A673 (cell line): ENCODE measurements at places on chromosomes 5 and 9. TPM values are rescaled to one million over a fixed set of nuclear protein-coding genes. Genes with fewer than 3 reads are reported as not detected.

GRCh38 chr9:37290366-37290939 lies 132.0 kb upstream of the GRHPR start:
- H3K4me1 ChIP-seq, result peaks cover 54% of the 10 kb centered on the region
- H3K27ac ChIP-seq, result peak overlapping the region; percentile 86
- H3K36me3 ChIP-seq, result no peaks in the 10 kb centered on the region
- no peak overlapping the region for H3K4me3 ChIP-seq
- no peaks in the 10 kb centered on the region for H3K27me3 ChIP-seq
- DNase-seq, result no peak

DNA sequence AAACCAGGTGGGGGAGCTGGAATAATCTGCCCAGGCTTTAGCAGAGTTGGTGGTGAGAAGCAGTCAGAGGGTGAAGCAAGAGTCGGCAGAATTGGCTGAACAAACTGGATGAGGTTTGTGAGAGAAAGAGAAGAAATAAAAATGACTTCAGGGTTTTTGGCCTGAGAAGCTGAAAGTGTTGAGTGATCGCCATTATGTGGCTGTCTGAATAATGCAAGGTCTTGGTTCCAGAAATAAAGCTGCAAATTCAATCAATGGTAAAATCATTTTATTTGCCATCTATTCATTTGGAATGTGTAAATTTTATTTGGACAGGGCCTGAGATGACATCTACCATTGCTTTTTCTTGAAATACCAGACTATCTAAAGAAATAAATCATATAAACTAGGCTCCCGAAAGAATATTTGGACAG lies 50.4 kb upstream of the DAB2 start:
- H3K36me3 ChIP-seq, result no peaks in the 10 kb centered on the region
- no peak for DNase-seq
- H3K27me3 ChIP-seq, result no peaks in the 10 kb centered on the region
- H3K4me3 ChIP-seq, result no peak overlapping the region
- peaks cover 57% of the 10 kb centered on the region for H3K4me1 ChIP-seq
- H3K27ac ChIP-seq, result no peak overlapping the region

DNA sequence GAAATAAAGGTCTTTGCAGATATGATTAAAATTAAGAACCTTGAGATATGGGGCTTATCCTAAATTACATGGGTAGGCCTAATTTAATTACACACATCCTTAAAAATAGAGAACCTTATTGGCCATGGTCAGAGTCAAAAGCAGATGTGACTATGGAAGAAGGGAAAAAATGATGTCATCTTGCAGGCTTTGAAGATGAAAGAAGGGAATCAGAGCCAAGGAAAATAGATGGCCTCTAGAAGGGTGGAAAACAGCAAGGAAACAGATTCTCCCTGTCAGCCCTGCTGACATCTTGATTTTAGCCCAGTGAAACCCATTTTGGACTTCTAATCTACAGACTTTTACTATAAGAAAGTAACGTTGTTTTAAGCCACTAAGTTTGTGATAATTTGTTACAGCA lies 37.6 kb upstream of the KCNN2 start:
- no peaks in the 10 kb centered on the region for H3K4me1 ChIP-seq
- no peaks in the 10 kb centered on the region for H3K36me3 ChIP-seq
- H3K27me3 ChIP-seq, result peaks cover 7% of the 10 kb centered on the region

GRCh38 chr5:105030153-105030552 lies 1467.6 kb upstream of the NUDT12 start:
- H3K4me1 ChIP-seq, result no peaks in the 10 kb centered on the region
- no peak overlapping the region for H3K27ac ChIP-seq
- H3K36me3 ChIP-seq, result no peaks in the 10 kb centered on the region
- H3K27me3 ChIP-seq, result no peaks in the 10 kb centered on the region
- no peak for DNase-seq
- H3K4me3 ChIP-seq, result no peak overlapping the region

DNA sequence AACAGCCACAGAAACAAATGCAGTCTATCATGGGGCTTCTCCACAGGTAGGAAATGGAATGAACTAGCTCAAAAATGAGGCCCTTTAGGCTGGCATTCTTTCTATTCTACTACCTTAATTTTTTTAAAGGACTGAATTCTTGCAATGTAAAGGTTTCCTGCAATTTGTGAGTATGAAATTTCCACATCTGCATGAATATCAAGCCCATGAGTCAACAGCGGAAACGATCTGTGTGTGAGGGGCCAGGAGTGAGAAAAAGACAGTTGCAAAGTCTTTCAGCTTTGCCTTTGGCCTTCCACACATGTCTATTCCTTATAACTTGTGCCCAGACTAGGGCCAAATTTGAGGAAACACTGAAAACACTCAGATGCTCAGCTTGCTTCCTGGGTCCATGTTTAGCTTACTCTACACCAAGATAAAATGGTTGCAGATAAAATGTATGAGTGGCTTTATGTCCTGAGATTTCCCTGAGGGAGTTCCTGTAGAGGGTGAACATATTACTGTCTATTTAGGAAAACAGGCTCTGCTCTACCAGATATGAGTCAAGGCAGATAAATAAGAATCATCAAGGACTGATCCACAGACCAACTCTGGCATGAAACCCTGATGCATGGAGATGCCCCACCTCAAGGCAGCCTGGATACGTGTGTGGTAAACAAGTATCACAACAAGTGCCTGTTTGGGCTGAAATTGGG lies 46.5 kb downstream of the RETREG1 start:
- H3K27ac ChIP-seq, result no peak overlapping the region
- no peak overlapping the region for H3K4me3 ChIP-seq
- no peaks in the 10 kb centered on the region for H3K36me3 ChIP-seq
- H3K4me1 ChIP-seq, result peaks cover 16% of the 10 kb centered on the region

DNA sequence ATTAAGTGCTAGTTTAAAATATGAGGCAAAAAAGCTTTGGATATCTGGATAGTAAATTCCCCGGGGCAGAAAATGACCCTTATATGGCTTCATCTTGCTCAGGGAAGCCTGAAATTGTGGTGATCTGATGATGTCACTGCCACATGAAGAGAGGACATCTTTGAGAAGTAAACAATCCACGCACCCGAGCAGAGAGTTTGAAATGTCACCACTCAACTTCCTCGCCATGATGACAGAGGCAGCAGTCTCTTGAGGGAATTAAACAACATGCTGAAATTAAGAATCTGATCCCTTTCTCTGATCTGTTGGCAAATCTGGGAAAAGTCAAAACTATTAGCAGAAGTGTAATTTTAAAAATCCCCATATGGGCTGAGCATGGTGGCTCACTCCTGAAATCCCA lies 110.0 kb downstream of the TLE1 start:
- no peaks in the 10 kb centered on the region for H3K27me3 ChIP-seq
- H3K4me3 ChIP-seq, result no peak overlapping the region
- no peaks in the 10 kb centered on the region for H3K36me3 ChIP-seq
- no peak for DNase-seq
- H3K27ac ChIP-seq, result no peak overlapping the region

- no peaks in the 10 kb centered on the region for H3K4me1 ChIP-seq
- H3K36me3 ChIP-seq, result no peaks in the 10 kb centered on the region
- no peaks in the 10 kb centered on the region for H3K27me3 ChIP-seq
- no peak overlapping the region for H3K4me3 ChIP-seq
Observed at GRCh38 chr9:73892335-73892734, 604.8 kb upstream of the RORB start.

- H3K27ac ChIP-seq, result peak within 1 kb of the TSS; percentile 48
- peak within 1 kb of the TSS; percentile 56 for H3K4me3 ChIP-seq
- H3K36me3 ChIP-seq, result no peaks in the 10 kb centered on the region
- H3K4me1 ChIP-seq, result peaks cover 35% of the 10 kb centered on the region
- peak; percentile 71 for DNase-seq
Observed at GRCh38 chr9:69173891-69174615, at the start of gene TJP2. TJP2 (plus strand) TSS chr9:69174277; CDS start chr9:69174373, 96 bp downstream.

DNA sequence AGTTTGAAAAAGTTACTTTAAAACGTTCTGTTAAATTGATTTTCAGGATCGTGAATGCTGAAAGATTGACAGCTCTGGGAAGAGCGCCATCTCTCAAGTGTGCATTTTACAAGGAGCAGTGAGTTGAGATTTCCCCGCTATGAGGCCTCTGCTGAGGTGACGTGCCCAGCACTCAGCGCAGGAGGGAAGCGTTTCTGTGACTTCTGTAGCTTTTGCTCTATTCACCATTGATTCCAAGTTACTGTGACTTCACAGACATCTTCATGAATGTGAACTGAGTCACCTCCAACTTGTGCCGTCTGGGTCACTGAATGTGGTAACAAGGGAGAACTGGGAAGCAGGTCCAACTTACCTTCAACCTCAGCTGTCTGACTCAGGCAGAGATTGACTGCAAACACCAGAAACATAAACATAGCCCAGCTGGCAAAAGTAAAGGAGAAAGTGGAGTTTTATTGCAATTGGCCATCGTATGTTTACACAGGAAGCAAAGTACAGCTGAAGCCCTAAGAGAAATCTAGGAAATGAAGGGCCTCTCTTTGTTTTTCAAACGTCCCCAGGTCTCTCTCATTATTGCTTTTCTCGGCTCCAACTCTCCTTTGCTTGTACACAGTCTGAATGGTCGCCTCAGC lies 428.8 kb upstream of the CLINT1 start:
- H3K27ac ChIP-seq, result no peak overlapping the region
- no peak overlapping the region for H3K4me3 ChIP-seq
- H3K4me1 ChIP-seq, result no peaks in the 10 kb centered on the region
- no peak for DNase-seq
- no peaks in the 10 kb centered on the region for H3K36me3 ChIP-seq

DNA sequence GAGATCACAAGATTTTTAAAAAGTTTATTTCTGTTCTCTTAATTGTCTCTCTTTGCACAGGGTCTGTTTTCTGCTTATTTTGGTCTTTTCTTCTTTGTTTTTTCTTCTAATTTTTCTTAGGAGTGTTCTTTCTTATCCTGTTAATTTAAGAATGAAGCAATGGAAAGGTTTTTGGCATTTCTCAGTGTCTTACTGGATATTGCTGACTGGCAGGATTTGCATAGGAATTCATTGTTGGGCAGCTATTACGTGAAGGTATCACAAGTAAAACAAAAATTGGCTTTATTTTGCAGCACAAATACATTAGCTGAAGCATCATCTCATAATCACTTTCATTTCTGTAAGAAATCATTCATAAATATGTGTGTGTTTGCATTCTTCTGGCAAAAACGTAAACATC lies 566.9 kb upstream of the CDH6 start:
- H3K4me3 ChIP-seq, result no peak overlapping the region
- no peaks in the 10 kb centered on the region for H3K27me3 ChIP-seq

DNA sequence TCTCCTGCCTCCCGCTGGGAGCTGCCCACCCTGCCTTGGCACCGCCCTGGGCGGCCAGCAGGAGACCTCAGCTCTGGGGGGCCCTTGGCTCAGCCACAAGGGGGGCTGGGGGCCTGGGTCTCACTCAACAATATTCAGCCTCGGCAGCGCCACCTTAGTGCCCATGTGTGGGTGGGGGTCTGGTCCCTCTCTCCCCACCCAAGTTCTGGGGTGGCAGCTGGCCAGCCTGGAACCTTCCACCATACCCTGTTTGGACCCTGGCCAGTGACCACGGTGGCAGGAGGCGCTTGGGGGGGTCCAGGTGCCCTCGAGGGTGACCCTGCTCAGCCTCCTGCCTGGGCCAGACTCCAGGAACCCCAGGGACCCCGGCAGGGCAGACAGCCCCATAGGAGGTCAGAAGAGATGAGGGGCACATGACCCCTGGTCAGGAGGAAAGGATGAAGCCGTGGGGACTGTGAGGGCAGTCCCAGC lies 22.2 kb downstream of the NKD2 start:
- no peak overlapping the region for H3K27ac ChIP-seq
- peaks cover 3% of the 10 kb centered on the region for H3K36me3 ChIP-seq
- DNase-seq, result no peak
- H3K4me1 ChIP-seq, result peaks cover 2% of the 10 kb centered on the region
- H3K4me3 ChIP-seq, result no peak overlapping the region
- no peaks in the 10 kb centered on the region for H3K27me3 ChIP-seq

GRCh38 chr9:138051586-138052321 lies 174.2 kb downstream of the CACNA1B start:
- no peak overlapping the region for H3K27ac ChIP-seq
- peaks cover 10% of the 10 kb centered on the region for H3K4me1 ChIP-seq
- no peak for DNase-seq
- no peaks in the 10 kb centered on the region for H3K27me3 ChIP-seq
- H3K36me3 ChIP-seq, result no peaks in the 10 kb centered on the region

DNA sequence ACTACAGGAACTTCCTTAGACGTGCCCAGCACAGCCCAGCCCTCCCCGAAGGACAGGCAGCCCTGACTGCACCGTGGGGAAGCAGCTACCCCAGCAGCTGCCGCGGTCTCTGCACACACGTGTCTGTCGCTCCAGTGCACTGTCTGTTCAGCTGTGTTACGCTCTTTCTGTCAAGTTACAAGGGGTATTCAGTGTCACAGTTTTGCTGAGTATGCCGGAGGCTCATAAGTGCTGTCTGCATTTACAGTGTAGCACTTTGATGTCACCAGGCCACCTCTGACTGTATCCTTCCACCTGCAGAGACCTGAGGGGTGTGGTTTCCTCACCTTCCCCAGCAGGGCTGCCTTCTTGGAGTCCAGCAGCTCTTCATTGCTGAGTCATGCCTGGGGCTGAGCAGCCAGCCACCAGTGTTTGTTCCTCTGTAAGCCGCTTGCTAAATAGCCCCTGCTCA lies 126.8 kb downstream of the EHMT1 start:
- H3K4me1 ChIP-seq, result peaks cover 6% of the 10 kb centered on the region
- peaks cover 29% of the 10 kb centered on the region for H3K36me3 ChIP-seq
- no peak overlapping the region for H3K27ac ChIP-seq

GRCh38 chr5:178449163-178450070 lies 140.8 kb downstream of the COL23A1 start:
- no peaks in the 10 kb centered on the region for H3K27me3 ChIP-seq
- H3K36me3 ChIP-seq, result no peaks in the 10 kb centered on the region
- no peaks in the 10 kb centered on the region for H3K4me1 ChIP-seq
- no peak for DNase-seq
- no peak overlapping the region for H3K27ac ChIP-seq
- no peak overlapping the region for H3K4me3 ChIP-seq

GRCh38 chr5:73940026-73940425 lies 314.0 kb downstream of the ARHGEF28 start:
- no peaks in the 10 kb centered on the region for H3K4me1 ChIP-seq
- no peak overlapping the region for H3K4me3 ChIP-seq
- H3K27ac ChIP-seq, result no peak overlapping the region

GRCh38 chr9:16033921-16034691 lies 481.3 kb downstream of the CCDC171 start:
- no peaks in the 10 kb centered on the region for H3K27me3 ChIP-seq
- no peak overlapping the region for H3K4me3 ChIP-seq
- DNase-seq, result no peak
- H3K4me1 ChIP-seq, result no peaks in the 10 kb centered on the region
- H3K36me3 ChIP-seq, result peaks cover 39% of the 10 kb centered on the region
- no peak overlapping the region for H3K27ac ChIP-seq

DNA sequence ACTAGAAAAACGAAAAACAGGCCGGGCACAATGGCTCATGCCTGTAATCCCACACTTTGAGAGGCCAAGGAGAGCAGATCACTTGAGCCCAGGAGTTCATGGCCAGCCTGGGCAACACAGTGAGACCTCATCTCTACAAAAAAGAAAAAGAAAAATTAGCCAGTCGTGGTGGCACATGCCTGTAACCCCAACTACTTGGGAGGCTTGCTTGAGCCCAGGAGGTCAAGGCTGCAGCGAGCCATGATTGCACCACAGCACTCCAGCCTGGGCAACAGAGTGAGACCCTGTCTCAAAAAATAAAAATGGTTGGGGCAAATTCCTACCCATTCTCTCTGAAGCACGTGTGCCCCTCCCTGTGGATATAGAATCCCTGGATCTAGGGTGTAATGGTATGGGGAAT lies 8.4 kb upstream of the CFAP157 start:
- H3K4me1 ChIP-seq, result no peaks in the 10 kb centered on the region
- no peaks in the 10 kb centered on the region for H3K27me3 ChIP-seq
- DNase-seq, result no peak
- no peak overlapping the region for H3K27ac ChIP-seq
- H3K36me3 ChIP-seq, result no peaks in the 10 kb centered on the region

The SVEP1 gene
- 0.45 and 0.46 TPM in 2 replicates for total RNA-seq

The FAM221B gene
- total RNA-seq, result not detected in 2 replicates

The FST gene
- not detected in 2 replicates for total RNA-seq

The SCGB3A1 gene
- not detected in 2 replicates for total RNA-seq

The IRF1 gene
- total RNA-seq, result 5.7 and 6.9 TPM in 2 replicates

The HRH2 gene
- total RNA-seq, result 0.09 TPM in 1 of 2 replicates, not detected in the other

The MEGF10 gene
- total RNA-seq, result 0.71 and 0.87 TPM in 2 replicates

The PDE8B gene
- total RNA-seq, result 0.69 and 0.85 TPM in 2 replicates

The SYK gene
- 14.9 and 21.5 TPM in 2 replicates for total RNA-seq

The THBS4 gene
- 0.43 and 1.6 TPM in 2 replicates for total RNA-seq
